Hindlimb muscle (tissue), 1 donor: ENCODE measurements at places on chromosomes 11 and 22. TPM values are rescaled to one million over a fixed set of nuclear protein-coding genes. Genes with fewer than 3 reads are reported as not detected.

The C11orf42 gene
- polyA plus RNA-seq = 0.35 TPM

The LAYN gene
- 4.2 TPM for polyA plus RNA-seq

The GP1BB gene
- polyA plus RNA-seq = 22.8 TPM

The STK33 gene
- 3.0 TPM for polyA plus RNA-seq

The TMEM86A gene
- polyA plus RNA-seq = 4.0 TPM

The TUB gene
- 9.3 TPM for polyA plus RNA-seq

The GRIA4 gene
- 19.4 TPM for polyA plus RNA-seq

The ALX4 gene
- 1.1 TPM for polyA plus RNA-seq

The SYNGR1 gene
- polyA plus RNA-seq = 13.0 TPM

The OR51B5 gene
- polyA plus RNA-seq = not detected

The ANGPTL5 gene
- not detected for polyA plus RNA-seq

The CTSC gene
- 41.2 TPM for polyA plus RNA-seq

The CARD18 gene
- not detected for polyA plus RNA-seq

The ARHGAP8 gene
- 0.99 TPM for polyA plus RNA-seq

The RCOR2 gene
- polyA plus RNA-seq = 11.0 TPM

The DCDC1 gene
- 0.08 TPM for polyA plus RNA-seq

The OR52E8 gene
- not detected for polyA plus RNA-seq

The PATE2 gene
- not detected for polyA plus RNA-seq

The PPP6R2 gene
- polyA plus RNA-seq = 34.3 TPM

The MPPED2 gene
- polyA plus RNA-seq = 4.4 TPM

The SCGB1D2 gene
- polyA plus RNA-seq = not detected

The CYTH4 gene
- 10.0 TPM for polyA plus RNA-seq

The TRIM6 gene
- polyA plus RNA-seq = 1.1 TPM

The TEX12 gene
- polyA plus RNA-seq = 0.23 TPM

The TMPRSS13 gene
- polyA plus RNA-seq = 0.15 TPM

The EFCAB6 gene
- 0.80 TPM for polyA plus RNA-seq

The UVRAG gene
- polyA plus RNA-seq = 9.7 TPM

The MMP27 gene
- polyA plus RNA-seq = not detected
